KG1 (cell line): ENCODE measurements at places on chromosomes 5 and 9.

- DNase-seq, result no peak
Observed at GRCh38 chr9:125701351-125701750, 5.7 kb downstream of the MAPKAP1 start.

GRCh38 chr9:127086771-127087170 lies 35.7 kb downstream of the ANGPTL2 start:
- no peak for DNase-seq

- no peak for DNase-seq
Observed at GRCh38 chr9:123361086-123361730, 5.2 kb downstream of the CRB2 start.

GRCh38 chr5:140628711-140629110 lies 4.3 kb downstream of the CD14 start:
- no peak for DNase-seq

GRCh38 chr5:68459093-68459809 lies 243.7 kb downstream of the PIK3R1 start:
- DNase-seq, result no peak

DNA sequence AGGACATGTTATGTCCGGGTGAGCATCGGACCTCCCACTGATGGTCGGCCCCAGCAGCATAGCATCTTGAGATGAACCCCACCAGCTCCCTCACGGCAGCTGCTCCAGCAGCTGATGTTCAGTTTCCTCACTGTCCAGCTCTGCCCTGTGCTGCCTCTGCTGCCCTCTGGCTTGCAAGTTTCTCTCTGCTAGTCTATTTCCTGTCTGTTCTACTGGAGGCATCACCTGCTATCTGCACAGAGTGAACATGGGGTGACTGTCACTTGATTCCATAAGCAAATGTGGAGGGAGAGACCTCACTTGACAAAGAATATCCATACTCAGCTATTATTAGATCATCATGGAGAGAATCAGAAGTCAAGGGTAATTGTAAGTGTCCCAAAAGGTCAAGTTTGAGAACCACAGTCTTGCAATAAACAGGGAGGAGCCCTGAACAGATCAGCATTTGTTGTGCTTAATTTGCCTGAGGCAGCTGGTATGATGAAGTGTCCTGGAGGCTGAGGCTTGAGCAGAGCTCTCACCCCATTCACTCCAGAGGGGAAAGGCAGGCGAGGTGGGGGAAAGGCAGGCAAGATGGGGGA lies 702.8 kb downstream of the SEMA5A start:
- no peak for DNase-seq

DNA sequence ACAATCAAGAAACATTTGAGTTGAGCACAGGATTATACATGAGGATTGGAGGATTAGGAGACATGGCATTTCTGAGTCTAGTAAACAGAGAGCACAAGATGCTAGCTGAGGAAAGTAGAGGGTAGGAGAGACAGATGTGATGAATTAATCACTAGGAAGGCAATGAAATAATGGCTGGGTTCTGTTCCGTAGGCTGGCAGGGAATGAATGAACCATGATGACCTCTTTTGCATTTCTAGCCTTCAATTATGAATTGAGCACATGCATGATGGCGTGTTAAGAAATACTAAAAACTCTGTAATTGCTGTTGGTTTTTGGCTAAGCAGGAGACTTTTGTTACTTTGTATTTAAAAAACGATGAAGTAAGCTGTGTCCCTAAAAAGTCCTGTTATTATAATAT lies 420.0 kb upstream of the TLE4 start:
- DNase-seq, result no peak

- DNase-seq, result no peak
Observed at GRCh38 chr9:74960561-74960960, 7.8 kb upstream of the C9orf40 start.
